ENCODE measurements at places on chromosomes 6 and 20. TPM values are rescaled to one million over a fixed set of nuclear protein-coding genes. Genes with fewer than 3 reads are reported as not detected.

The PAK5 gene
- total RNA-seq, result 0.46 TPM

The OLIG3 gene
- total RNA-seq, result not detected

The CAP2 gene
- total RNA-seq, result 16.4 TPM

The HTR1E gene
- not detected for total RNA-seq

The VWA7 gene
- total RNA-seq, result 0.34 TPM

The PTCHD4 gene
- not detected for total RNA-seq

The OOEP gene
- total RNA-seq, result not detected

The GABRR1 gene
- not detected for total RNA-seq

The PDE10A gene
- total RNA-seq, result 6.8 TPM

The C20orf96 gene
- 0.57 TPM for total RNA-seq

The ZNF133 gene
- total RNA-seq, result 11.7 TPM

The RAMACL gene
- total RNA-seq, result 0.34 TPM

The IL17F gene
- total RNA-seq, result not detected

The JAG1 gene
- total RNA-seq, result 62.5 TPM

The LST1 gene
- total RNA-seq, result 0.09 TPM

The TRIM31 gene
- not detected for total RNA-seq

The MEP1A gene
- total RNA-seq, result not detected

The BNIP5 gene
- not detected for total RNA-seq

The TSBP1 gene
- not detected for total RNA-seq

The PPP1R3G gene
- 0.18 TPM for total RNA-seq

The TRERF1 gene
- total RNA-seq, result 3.3 TPM

The MOCS1 gene
- 8.8 TPM for total RNA-seq

The PI3 gene
- not detected for total RNA-seq

The CALHM6 gene
- 6.0 TPM for total RNA-seq

The CST4 gene
- total RNA-seq, result not detected

The ASIP gene
- total RNA-seq, result not detected

The PARD6B gene
- 26.0 TPM for total RNA-seq

The CEP250 gene
- 18.4 TPM for total RNA-seq

The WFDC12 gene
- total RNA-seq, result not detected

The FOXS1 gene
- total RNA-seq, result 2.0 TPM

The NFS1 gene
- total RNA-seq, result 29.5 TPM

The GCM1 gene
- total RNA-seq, result not detected

The KATNA1 gene
- total RNA-seq, result 69.4 TPM

The LCA5 gene
- total RNA-seq, result 5.0 TPM

The PREP gene
- total RNA-seq, result 12.1 TPM

The SPATA25 gene
- not detected for total RNA-seq

The PTPN1 gene
- 33.4 TPM for total RNA-seq

The ZKSCAN3 gene
- 2.5 TPM for total RNA-seq

The RIPOR2 gene
- total RNA-seq, result 2.3 TPM

The ANKRD66 gene
- not detected for total RNA-seq

The C20orf202 gene
- total RNA-seq, result not detected

The DACT2 gene
- total RNA-seq, result not detected

The CASS4 gene
- 0.17 TPM for total RNA-seq

The SPEF1 gene
- total RNA-seq, result not detected

The GATA5 gene
- total RNA-seq, result not detected

The BPIFA2 gene
- not detected for total RNA-seq

The SPTLC3 gene
- 10.0 TPM for total RNA-seq

The AP5S1 gene
- 14.1 TPM for total RNA-seq

The CGAS gene
- total RNA-seq, result 46.2 TPM

The SLC17A2 gene
- not detected for total RNA-seq

The RHAG gene
- total RNA-seq, result not detected

The ULBP3 gene
- total RNA-seq, result 27.3 TPM

The HFE gene
- total RNA-seq, result 2.0 TPM

The SERAC1 gene
- 2.5 TPM for total RNA-seq

Measured in Daoy (cell line).